Endodermal cell (in vitro differentiated cells): ENCODE measurements at places on chromosomes 16 and 17. TPM values are rescaled to one million over a fixed set of nuclear protein-coding genes. Genes with fewer than 3 reads are reported as not detected.

GRCh38 chr17:32896647-32897258, 19.8 kb upstream of the MYO1D start:
- DNase-seq, result no peak

DNA sequence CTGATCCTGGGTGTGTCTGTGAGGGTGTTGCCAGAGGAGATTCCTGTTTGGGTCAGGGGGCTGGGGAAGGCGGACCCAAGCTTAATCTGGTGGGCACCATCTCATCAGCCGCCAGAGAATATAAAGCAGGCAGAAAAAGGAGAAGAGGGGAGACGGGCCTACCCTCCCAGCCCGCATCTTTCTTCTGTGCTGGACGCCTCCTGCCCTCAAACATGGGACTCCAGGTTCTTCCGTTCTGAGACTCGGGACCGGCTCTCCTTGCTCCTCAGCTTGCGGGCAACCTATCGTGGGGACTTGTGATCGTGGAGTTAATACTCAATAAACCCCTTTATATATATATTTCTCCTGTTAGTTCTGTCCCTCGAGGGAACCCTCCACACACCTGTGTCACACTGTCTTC, 64.5 kb downstream of the LMF1 start:
- no peak for DNase-seq

DNA sequence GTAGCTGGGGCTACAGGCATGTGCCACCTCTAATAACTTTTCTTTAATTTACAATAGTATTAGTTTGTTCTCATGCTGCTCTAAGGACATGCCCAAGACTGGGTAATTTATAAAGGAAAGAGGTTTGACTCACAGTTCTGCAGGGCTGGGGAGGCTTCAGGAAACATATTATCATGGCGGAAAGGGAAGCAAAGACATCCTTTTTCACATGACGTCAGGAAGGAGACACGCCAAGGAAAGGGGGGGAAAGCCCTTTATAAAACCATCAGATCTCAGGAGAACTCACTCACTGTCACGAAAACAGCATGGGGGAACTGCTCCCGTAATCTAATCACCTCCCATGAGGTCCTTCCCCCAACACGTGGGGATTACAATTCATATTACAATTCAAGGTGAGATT, 18.3 kb downstream of the IL4R start:
- peak; percentile 41 for DNase-seq

GRCh38 chr17:50830994-50831393, 4.4 kb upstream of the WFIKKN2 start:
- peak; percentile 82 for DNase-seq

DNA sequence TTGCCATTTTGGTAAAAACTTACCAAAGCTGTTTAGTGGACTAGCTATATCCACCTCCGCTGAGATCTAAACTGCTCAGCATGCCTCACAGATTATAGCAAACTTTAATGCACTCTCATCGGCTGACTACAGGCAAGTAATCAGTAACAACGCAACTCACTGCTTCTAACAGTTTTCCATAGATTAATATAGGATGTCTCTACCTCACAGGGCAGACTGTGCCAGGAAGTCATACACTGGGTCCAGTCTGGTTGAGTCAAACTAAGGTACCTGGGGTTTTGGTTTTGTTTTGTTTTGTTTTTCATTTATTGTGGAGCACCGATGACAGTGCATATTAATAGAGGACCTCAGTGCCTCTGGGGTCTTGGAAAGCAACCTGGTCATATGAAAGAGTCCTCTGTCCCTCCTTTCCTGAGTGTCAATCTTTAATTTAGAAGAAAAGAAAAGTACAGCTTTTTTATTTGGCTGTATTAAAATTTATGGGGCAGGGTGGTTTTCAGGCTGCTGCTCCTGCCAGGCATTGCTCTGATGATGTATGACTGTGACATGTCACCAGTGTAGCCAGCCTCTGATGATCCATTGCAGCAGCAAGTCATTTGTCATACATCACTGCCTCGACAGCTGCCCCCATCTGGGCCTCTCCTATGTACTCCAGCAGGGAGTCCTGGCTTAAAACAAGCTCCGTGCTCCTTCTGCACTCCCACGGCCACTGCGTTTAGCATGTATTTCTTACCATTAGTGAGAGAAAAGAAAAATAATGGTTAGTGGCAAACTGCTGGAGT, 854.1 kb downstream of the KCNJ2 start:
- no peak for DNase-seq

The CLDN7 gene
- 142 to 193 TPM (median 154 TPM) in 3 replicates for total RNA-seq

The OR1A1 gene
- total RNA-seq, result not detected in 3 replicates
